GM23338 (cell line): ENCODE measurements at places on chromosomes 7 and 10.

DNA sequence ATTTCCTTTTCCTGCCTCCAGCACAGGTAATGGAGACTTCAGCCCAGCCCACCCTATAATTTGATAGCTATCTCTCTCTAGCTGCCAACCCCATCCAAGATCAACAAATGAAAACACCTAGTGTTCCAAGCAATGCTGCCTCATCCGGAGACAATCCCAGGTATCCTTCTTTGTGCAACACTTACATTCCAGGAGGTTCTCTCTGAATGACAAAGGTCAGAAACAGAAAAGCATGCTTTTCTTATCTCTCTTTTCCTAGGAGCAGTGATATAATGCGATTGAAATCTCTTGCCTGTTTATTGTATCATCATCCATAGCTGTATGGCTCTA, 699.3 kb downstream of the INHBA start:
- H3K4me3 ChIP-seq, result no peak overlapping the region
- H3K4me1 ChIP-seq, result no peaks in the 10 kb centered on the region
- H3K36me3 ChIP-seq, result no peaks in the 10 kb centered on the region
- peak; percentile 40 for DNase-seq

DNA sequence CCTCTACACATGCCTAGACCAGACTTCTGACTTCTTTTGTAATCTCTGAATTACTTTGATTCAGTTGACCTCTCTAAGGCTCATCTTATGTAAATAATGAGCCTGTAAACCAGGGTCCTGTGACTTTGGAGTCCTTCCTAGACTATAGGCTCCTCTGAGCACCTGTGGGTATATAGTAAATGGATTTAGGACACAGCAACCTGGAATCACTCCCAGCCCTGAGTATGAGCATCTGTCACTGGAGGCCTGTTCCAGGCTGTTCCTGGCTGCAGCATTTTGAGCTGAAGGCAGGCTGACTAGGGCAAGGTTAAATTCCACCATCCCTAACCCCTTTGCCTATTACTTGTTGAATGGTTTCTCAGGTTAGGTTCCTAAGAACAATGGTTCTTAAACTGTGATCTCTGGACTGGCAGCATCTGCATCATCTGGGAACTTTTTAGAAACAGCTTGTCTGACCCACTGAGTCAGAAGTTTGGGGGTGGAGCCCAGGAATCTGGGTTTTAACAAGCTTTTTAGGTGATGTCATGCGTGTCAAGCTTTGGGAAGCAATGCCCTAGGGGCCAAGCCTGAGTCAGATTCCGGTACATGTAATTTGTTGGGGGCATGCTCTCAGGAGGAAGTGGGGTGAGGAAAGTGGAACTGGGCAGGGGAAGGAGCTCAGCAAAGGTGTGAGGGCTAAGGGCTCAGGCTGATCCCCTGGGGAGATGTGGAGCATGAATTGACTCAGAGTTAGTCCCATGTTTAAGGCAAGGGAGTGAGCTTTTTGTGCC, 28.2 kb downstream of the MINDY4 start:
- no peaks in the 10 kb centered on the region for H3K36me3 ChIP-seq
- no peak for DNase-seq
- H3K4me1 ChIP-seq, result no peaks in the 10 kb centered on the region
- H3K27ac ChIP-seq, result no peak overlapping the region
- H3K27me3 ChIP-seq, result no peaks in the 10 kb centered on the region
- H3K4me3 ChIP-seq, result no peak overlapping the region

- no peak overlapping the region for H3K4me3 ChIP-seq
- no peak for DNase-seq
- no peaks in the 10 kb centered on the region; the same call in 1 of the 2 replicates for H3K36me3 ChIP-seq
- H3K27ac ChIP-seq, result no peak overlapping the region
These were observed 13.9 kb downstream of the POLL start for GRCh38 chr10:101573885-101574753.

DNA sequence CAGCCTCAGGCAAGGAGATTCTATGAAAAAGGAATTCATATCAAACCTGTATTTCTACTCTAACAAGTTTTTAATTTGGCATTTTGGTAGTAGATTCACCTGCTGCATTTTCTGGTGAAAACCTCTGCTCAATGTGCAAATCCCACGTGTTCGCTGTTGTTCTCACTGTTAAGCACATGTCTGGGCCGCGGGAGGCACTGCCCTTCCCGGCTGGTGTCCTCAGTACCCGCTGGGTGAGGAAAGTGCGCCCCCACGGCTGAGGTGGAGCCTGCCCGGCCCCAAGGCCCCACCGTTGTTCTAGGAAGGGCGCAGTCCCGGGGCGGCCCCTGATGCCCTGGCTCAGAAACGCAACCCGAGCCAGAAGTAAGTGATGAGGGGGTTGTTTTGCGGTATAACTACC, 193.4 kb upstream of the VWC2 start:
- no peak overlapping the region for H3K4me3 ChIP-seq
- no peaks in the 10 kb centered on the region for H3K27me3 ChIP-seq
- H3K27ac ChIP-seq, result no peak overlapping the region
- H3K36me3 ChIP-seq, result no peaks in the 10 kb centered on the region
- peak; percentile 73 for DNase-seq

DNA sequence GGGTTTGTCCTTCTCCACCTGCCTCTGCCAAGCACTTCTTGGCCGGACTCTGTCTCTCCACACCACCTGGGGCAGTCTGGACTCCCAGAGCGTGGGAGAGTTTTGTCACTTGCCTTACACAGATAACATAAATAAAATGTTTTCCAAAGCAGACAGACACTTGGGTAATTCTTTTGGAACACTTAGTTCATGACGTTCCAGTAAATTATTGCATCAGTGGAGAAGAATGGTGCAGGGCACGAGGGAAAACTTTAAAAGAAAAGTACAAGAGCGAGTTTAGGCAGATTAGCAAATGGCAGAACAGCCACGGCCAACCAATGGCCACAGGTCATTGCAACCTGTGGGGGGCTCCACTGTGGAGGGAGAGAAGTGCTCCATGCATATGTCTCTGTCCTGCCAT, 170.6 kb upstream of the GRB10 start:
- no peak overlapping the region for H3K4me3 ChIP-seq
- H3K27ac ChIP-seq, result no peak overlapping the region
- no peaks in the 10 kb centered on the region for H3K36me3 ChIP-seq
- peaks cover 11% of the 10 kb centered on the region for H3K4me1 ChIP-seq
- no peak for DNase-seq
- peaks cover 58% of the 10 kb centered on the region for H3K27me3 ChIP-seq

- no peaks in the 10 kb centered on the region for H3K27me3 ChIP-seq
- no peaks in the 10 kb centered on the region for H3K36me3 ChIP-seq
- H3K4me1 ChIP-seq, result peaks cover 22% of the 10 kb centered on the region
- 0 out of 2 replicates have a peak overlapping the region, but pooled peaks have one; percentile 23 for H3K4me3 ChIP-seq
These were observed 58.3 kb downstream of the CDHR3 start for GRCh38 chr7:106021151-106022067.

- peak; percentile 68 for DNase-seq
- H3K4me1 ChIP-seq, result peaks cover 35% of the 10 kb centered on the region
- peaks cover 20% of the 10 kb centered on the region for H3K27me3 ChIP-seq
- no peaks in the 10 kb centered on the region for H3K36me3 ChIP-seq
- H3K4me3 ChIP-seq, result peak overlapping the region; percentile 90
These were observed 2.0 kb downstream of the ZMIZ1 start for GRCh38 chr10:79070606-79071395.

DNA sequence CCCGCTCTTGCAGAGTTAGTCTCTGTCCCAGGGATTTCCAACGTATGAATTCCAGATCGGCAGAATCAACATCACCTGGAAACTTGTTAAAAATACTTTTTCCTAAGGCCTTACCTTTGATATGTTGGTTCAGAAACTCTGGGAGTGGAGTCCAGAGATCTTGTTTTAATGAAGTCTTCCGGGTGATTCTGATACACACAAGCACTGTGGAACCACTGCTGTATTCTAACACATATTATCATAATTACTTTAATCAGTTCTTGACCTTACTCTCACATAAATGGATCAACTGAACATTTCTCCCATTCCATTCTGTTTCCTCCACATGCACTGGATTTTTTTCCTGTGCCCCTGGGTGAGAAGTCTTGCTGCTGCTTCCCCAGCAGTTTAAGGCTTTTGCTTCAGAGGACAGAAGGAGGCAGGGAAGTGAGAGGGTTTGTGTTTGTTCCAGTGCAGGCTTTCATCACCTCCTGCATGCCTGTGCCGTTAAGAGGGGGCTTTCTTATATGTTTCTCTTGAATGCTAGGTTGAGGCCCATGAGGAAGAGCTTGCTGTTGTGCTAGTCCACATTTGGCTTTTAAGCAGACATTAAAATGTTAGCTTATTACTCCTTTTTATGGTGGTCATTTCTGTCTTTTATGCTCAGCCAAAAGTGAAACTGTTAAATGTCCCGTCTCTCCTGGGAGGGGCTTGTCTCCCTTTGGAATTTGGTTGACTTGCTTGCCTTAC, 32.4 kb downstream of the CCSER2 start:
- peaks cover 8% of the 10 kb centered on the region for H3K4me1 ChIP-seq
- no peaks in the 10 kb centered on the region for H3K36me3 ChIP-seq
- DNase-seq, result peak; percentile 30
- H3K4me3 ChIP-seq, result no peak overlapping the region
- H3K27me3 ChIP-seq, result no peaks in the 10 kb centered on the region
- peak overlapping the region; percentile 28 for H3K27ac ChIP-seq

DNA sequence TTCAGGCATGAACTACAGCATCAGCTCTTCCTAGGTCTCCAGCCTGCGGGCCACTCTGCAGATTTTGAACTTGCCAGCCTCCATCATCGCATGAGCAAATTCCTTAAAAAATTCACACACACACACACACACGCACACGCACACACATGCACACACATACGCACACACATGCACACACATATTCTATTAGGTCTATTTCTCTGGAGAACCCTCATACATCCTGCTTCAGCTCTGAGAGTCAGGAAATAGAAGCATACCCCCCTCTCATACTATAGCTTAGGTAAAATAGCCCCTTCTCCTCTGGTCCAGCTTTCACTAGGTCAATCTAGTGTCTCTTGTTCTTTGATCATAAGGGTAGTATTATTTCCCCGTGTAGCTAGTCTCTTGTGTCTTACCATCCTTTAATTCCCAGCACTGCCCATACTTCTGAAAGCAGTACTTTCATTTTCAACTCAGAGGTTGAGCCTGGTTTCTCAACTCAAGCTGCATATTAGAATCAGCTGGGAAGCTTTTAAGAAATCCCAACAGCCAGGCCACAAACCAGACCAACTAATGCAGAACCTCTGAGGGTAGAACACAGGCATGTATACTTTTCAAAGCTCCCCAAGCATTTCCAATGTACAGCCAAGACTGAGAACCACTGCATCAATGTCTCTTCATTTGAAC, 30.9 kb upstream of the ITGB8 start:
- H3K4me3 ChIP-seq, result no peak overlapping the region
- no peaks in the 10 kb centered on the region for H3K27me3 ChIP-seq
- no peak overlapping the region for H3K27ac ChIP-seq
- DNase-seq, result no peak

DNA sequence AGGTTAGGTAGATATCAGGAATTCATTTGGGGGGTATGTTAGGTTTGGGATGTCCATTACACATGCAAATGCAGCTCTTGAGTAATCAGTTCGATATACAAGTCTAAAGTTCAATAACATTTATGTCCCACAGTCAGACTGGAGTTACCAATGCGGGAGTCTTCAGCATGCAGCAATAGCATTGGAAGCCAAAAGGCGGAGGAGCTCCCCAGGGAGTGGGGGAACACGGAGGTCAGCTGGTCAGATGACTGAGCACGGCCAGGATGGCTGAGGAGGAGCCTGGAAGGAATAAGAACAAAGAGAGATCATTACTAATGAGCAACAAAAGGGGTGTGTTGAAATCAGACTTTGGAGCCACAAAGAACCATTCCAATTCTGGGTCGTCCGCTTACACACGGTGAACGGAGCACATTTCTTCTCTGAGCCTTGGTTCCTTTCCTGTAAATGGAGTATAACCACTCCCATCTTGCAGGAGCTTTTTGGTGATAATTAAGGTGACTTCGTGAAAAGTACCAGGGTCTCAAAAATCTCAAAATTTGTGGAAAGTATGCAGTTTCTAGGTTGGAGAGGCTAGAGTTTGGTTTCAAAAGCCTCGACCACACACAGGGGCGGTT, 478 bp upstream of the ZNF22 start:
- H3K27me3 ChIP-seq, result no peaks in the 10 kb centered on the region
- H3K4me3 ChIP-seq, result peak overlapping the region; percentile 83
- H3K36me3 ChIP-seq, result no peaks in the 10 kb centered on the region
- peak overlapping the region; percentile 56; the same call in 1 of the 2 replicates for H3K27ac ChIP-seq
- DNase-seq, result peak; percentile 21
- H3K4me1 ChIP-seq, result peaks cover 17% of the 10 kb centered on the region

DNA sequence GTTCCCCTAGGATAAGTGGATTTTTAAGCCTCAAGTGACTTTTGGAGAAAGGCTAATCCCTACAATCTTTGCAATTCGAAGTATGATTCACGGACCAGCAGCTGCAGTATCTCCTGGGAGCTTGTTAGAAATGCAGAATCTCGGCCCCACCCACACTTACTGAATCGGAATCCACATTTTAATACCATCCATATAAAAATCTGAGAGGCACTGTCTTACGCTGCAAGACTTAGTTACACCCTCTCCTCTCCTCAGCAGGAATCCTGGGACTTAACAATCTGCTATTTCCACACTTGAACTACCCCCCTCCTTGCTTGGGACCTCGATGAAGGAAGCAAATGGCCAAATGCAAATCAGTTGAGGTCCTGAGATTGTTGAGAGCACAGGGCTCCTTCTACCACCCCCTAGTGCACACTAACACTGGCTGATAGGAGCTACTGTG, 21.0 kb downstream of the ITPRIP start:
- H3K27ac ChIP-seq, result peak overlapping the region; percentile 57; the same call in 1 of the 2 replicates
- H3K4me1 ChIP-seq, result peaks cover 44% of the 10 kb centered on the region
- no peak overlapping the region for H3K4me3 ChIP-seq
- no peak for DNase-seq
- H3K27me3 ChIP-seq, result no peaks in the 10 kb centered on the region

- no peak overlapping the region for H3K27ac ChIP-seq
- no peak for DNase-seq
- no peak overlapping the region for H3K4me3 ChIP-seq
- H3K4me1 ChIP-seq, result peaks cover 32% of the 10 kb centered on the region
- no peaks in the 10 kb centered on the region for H3K36me3 ChIP-seq
- no peaks in the 10 kb centered on the region for H3K27me3 ChIP-seq
These were observed 420.7 kb upstream of the NFE2L3 start for GRCh38 chr7:25731068-25731845.

DNA sequence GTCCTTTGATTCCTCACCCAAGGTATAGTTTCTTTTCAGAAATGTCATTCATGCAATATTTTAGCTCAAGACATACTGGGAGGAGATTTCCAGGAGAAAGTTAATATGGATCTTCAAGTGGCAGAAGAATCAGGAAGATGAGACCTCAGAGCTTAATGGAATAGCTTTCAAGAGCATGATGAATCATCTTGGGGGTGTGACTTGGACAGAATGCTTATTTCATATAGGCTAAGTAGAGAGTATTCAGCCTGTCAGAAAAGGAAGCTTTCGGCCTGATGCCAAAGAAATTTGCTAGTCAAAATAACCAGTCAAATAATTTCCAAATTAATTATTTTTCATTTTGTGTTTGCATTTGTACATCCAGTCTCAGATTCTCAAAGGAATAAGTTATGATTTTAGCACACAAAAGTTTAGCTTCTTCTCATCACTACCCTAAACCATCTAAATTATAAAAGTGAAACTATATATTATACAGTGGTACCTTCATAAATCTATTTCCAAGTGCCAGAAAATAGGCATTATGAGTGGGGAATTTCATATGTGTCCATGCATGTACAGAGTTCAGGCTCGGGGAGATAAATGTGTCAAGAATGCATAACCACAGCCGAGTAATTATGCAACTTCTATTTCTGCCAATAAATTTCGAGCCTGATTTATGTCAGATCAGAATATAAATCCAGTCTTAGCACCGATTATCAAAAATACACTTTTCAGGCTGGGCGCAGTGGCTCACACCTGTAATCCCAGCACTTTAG, 27.3 kb upstream of the CALD1 start:
- H3K27me3 ChIP-seq, result no peaks in the 10 kb centered on the region
- no peaks in the 10 kb centered on the region for H3K36me3 ChIP-seq
- no peak overlapping the region for H3K27ac ChIP-seq
- H3K4me1 ChIP-seq, result no peaks in the 10 kb centered on the region
